ENCODE measurements at places on chromosomes 3 and 15.

DNA sequence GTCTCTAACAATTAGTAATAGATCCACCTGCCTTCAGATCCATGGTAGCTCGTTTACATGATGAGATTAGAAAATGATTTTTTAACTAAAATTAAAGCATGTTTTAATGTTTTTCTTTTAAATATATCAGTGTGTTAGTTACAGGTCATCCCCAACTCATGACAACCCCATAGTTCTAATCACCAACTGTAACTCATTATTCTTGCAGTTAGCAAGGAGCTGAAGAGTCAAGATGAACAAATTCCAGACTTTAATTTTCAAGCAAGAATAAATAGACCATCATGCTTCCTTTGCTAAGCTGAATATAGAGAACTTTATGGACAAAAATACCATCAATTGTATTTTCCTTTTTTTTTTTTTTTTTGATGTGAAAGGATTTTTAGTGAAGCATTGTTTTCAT lies 101.1 kb downstream of the TOP2B start:
- no peak for DNase-seq

DNA sequence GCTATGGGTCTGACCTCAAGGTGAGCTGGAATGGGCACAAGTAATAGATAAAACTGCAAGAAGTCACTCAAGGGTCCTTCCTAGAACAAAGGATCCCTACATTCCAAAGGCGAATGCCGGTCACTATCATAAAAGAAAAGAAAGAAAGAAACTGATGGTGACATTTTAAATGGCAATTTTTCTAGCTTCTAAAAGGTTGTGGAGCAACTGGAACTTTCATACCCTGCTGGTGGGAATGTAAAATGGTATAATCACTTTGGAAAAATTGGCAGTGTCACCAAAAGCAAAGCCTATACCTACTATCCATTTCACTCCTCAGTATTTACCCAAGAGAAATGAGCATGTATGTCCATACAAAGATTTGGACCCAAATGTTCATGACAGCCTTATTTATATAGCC lies 4.2 kb downstream of the CCRL2 start:
- no peak for DNase-seq

- DNase-seq: no peak
Measured at GRCh38 chr3:128435058-128435457, 31.6 kb downstream of the DNAJB8 start.

GRCh38 chr3:194482196-194482593 lies 4.6 kb downstream of the ATP13A3 start:
- DNase-seq: no peak

- no peak for DNase-seq
Measured at GRCh38 chr3:52882377-52882776, 15.0 kb downstream of the STIMATE start.

GRCh38 chr3:152095472-152095871 lies 173.3 kb upstream of the MBNL1 start:
- no peak for DNase-seq

- no peak for DNase-seq
Measured at GRCh38 chr15:83299462-83299861, 15.0 kb upstream of the BNC1 start.

DNA sequence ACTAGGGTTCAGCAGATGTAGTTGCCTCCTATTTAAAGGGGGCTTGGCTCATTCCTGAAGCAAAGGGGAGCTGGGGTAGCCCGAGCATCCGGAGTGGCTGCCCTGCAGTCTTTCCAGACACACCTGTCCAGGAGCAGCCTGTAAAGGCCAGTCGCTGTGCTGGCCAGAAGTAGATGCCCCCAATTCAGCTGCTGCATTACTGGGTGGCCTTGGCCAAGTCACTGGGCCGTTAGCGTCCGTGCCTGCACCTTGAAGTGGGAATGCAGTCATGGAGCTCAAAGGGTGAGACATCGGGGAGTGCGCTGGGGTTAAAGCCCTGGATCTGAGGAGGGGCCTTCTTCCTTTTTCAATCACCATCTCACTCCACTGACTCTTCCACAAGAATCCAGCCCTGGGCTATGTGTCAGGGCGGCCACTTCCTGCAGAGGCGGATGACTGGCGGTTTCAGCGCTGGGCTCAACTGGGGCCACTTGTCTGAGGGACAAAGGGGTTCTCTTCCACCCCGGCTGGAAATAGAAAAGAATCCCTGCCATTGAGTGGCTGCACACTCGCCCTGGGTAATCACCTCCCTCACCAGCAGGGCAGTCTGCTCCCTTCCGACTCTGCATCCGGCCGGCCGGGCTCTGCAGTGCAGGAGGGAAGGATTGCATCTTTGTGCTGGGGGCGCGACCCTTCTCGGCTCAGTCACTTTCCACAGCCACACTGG lies 11.8 kb downstream of the ALDH1A3 start:
- DNase-seq: no peak

GRCh38 chr3:11705049-11705448 lies 61.3 kb upstream of the VGLL4 start:
- no peak for DNase-seq

DNA sequence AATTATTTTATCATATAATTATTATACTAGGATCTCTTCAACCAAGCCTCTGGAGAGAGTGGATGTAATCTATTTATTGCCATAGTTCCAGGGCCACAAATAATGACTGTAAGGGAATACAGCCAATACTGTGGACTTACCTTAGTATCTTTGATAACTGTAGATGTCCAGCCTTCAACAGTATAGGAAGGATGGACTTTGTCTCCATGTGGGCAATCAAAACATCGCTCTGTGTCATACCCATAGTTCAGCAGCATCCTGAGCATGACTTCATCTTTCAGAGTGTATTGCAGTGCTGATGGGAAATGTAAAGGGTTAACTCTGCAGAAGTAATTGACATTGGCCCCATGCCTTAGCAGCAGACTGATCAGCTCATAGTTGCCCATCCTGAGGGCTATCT lies 14.2 kb downstream of the ASB14 start:
- DNase-seq: no peak

DNA sequence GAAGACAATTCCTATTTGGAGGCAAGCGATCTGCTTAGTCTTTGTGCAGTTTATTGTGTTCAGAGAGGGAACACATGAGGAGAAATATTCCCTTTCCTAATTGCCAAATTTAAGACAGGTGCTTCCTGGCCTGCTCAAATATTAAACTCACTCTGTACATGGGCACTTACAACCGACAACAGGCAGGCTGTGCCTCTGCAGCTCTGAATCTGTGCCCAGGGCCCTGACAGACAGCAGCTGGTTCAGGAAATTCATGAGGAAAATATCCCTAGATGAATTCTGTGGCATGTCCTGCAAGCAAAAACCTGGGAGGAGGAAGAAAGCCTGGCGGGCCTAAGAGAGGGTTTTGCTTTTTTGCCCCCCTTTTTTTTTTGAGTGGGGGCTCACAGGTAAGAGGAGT lies 169.3 kb upstream of the TRIM42 start:
- no peak for DNase-seq

DNA sequence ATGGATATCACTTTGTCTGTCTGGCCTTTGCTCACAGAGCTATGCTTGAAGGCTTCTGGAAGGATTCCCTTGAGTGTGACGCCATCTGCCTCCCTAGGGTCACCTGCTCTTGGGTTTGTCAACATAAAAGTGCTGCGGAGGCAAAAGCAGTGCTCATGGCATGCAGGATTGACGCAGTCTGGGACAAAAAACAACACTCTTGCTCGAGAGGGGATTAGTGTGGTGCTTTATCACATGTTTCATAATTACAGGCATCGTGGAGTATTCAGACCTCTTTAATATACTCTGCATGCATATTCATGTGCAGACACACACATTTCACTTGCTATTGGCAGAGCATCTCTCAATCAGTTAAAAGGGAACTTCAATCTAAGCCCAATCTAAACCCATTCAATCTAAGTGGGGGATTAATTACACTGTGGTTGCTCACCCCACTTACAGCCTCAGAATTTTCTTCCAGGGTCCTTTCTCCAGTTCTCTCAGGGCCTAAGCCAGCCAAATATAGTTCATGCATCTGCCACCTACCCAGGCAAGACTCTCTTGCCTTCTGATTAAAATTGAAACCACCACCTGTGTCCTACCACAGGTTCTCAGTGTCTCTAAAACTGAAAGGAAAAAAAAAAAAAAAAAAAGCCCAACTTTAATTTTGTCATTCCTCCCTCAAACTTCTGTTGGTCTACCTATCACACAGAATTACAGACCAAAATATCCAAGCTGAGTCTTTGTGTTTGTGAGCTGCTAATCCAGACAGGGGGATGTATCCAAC lies 75.6 kb downstream of the BFSP2 start:
- DNase-seq: no peak

GRCh38 chr3:25313286-25313685 lies 114.8 kb upstream of the RARB start:
- DNase-seq: no peak

DNA sequence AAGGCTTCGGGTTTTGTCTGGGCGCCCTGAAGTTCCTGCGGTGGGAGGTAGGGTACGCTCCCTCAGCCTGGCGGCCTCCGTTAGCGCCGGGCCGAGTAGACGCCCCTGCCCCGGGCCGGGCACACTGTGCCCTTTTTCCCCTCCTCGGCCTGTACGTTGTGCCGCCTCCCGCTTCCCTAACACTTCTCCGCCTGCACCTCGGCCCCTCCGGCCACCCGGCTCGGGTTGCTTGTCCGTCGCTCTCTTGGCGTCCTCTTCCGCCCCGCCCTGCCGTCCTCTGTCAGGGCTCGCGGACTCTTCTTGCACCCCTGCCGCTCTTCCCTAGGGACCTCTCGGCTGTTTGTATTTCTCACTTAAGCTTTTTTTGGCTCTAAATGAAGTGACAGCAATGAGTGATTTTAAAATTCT lies 384 bp downstream of the KNL1 start:
- peak; percentile 77 for DNase-seq

GRCh38 chr15:81398910-81399551 lies 25.0 kb upstream of the TMC3 start:
- no peak for DNase-seq

DNA sequence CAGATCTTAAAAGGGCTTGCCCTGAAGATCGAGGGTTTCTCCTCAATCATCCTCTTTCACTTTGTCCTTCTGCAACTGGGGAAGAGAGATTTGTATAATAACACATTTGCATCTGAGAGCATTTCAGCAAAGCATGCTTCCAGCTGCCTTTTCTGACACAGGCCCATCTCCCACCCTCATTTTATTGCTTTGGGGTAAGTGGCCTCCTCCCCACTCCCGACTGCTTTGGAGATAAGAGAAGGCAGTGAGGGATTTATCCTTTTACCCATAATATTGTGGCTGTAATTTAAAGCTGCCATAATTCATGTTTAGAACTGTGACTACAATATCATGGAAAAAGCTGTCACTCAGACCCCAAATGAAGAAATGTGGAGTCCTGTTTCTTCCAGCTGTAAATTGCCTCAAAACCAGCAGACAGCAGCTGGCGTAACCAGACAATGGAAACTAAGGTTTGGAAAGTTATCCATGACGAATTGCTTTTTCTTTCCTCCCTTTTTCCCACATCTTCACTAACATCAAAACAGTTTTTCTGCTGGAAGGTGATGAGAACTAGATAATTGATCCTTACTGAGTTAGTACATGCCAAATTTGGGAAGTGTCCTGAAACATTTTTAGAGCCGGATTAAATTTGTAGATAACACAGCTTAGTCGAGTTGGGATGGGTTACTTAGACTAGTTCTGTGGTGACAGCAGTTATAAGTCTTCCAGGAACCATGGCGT lies 104.2 kb upstream of the PFN2 start:
- no peak for DNase-seq

DNA sequence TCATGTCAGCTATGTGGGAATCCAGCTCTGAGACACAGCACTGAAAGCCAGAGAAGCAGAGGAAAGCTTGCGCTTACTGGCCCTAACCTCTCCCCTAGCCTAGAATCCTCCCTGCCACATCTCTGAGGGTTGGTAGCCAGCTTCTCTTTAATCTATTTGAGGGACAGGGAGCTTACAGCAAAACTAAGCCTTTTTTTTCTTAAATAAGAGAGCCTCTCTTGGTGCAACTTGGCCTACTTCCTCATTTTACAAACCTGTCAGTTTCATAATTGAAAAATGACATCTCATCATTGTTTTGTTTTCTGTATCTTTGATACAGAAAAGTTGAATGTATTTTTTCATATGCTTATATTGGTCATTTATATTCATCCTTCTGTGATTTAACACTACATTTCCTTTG lies 193.9 kb downstream of the ZNF621 start:
- no peak for DNase-seq

- no peak for DNase-seq
Measured at GRCh38 chr15:68785541-68785940, 35.2 kb downstream of the ANP32A start.

DNA sequence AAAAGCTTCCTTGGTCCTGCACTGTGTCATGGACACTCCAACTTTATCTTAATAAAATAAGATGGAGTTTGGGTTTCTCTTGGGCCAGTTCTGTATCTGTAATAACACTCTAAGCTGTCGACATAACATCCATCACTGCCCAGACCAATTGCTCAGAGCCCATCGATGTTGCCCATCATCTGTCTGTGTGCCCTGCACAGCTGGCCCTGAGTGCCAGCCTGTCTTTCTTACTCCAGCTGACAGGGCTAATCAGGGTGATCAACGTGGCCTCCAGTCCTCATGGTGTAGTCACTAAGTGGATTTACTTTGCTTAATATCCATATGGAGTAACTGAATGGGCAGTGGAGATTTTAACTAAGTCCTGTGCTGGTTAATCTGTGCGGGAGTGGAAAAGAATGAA lies 419.8 kb upstream of the TPM1 start:
- DNase-seq: no peak

- DNase-seq: no peak
Measured at GRCh38 chr15:80588801-80589200, 106.3 kb upstream of the ABHD17C start.

DNA sequence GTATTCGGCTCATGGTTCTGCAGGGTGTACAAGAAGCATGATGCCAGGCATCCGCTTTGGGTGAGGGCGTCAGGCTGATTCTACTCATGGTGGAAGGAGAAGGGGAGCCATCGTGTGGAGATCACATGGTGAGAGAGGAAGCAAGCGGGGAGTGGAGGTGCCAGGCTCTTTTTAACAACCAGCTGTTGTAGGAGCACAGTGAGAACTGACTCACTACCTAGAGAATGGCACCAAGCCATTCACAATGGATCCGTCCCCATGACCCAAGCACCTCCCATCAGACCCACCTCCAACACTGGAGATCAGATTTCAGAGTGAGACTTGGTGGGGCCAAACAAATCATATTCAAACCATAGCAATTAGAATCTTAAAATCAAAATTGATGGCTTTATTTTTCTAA lies 259.8 kb upstream of the CTDSPL start:
- no peak for DNase-seq

- DNase-seq: no peak
Measured at GRCh38 chr3:14150078-14150477, 25.2 kb downstream of the TMEM43 start.

All from A673 (cell line).